Melanocyte of skin (primary cell): ENCODE measurements at places on chromosomes 2 and 18. TPM values are rescaled to one million over a fixed set of nuclear protein-coding genes. Genes with fewer than 3 reads are reported as not detected.

M1AP gene
- total RNA-seq = under 0.01 TPM in 1 of 2 replicates, not detected in the other

ABCB11 gene
- total RNA-seq = not detected in 2 replicates

ESPNL gene
- total RNA-seq = not detected in 2 replicates

TXNDC9 gene
- total RNA-seq = 94.2 and 107 TPM in 2 replicates

STAT4 gene
- total RNA-seq = 0.73 and 2.1 TPM in 2 replicates

RUFY4 gene
- total RNA-seq = not detected in 2 replicates

IL1A gene
- total RNA-seq = not detected in 2 replicates

REG1B gene
- not detected in 2 replicates for total RNA-seq

ABCG8 gene
- 0.15 TPM in 1 of 2 replicates, not detected in the other for total RNA-seq

TMEM169 gene
- 16.9 and 20.4 TPM in 2 replicates for total RNA-seq

NR4A2 gene
- 2.8 and 3.6 TPM in 2 replicates for total RNA-seq
